ENCODE measurements at places on chromosomes 7 and 10.

GRCh38 chr7:155729847-155730246, 82.4 kb downstream of the SHH start:
- DNase-seq = no peak

DNA sequence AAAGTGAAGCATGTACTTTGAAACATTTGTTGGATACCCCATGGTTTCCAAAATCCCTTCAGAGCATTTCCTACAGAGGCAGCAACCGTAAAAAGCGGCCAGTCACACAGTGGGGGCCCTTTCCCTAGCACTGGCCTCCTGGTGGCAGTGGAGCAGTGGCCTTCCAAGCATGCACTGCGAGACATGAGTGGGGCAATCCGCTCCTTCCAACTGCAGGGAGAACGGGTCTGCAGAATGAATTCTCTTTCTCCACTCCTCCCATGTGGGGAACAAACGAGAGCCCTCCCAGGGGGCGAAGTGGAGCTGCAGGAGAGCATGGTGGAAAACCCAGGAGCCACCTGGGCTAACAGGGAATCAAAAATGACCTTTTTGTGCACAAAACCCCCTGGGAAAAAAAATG, 542.9 kb upstream of the GALNT17 start:
- DNase-seq = no peak

DNA sequence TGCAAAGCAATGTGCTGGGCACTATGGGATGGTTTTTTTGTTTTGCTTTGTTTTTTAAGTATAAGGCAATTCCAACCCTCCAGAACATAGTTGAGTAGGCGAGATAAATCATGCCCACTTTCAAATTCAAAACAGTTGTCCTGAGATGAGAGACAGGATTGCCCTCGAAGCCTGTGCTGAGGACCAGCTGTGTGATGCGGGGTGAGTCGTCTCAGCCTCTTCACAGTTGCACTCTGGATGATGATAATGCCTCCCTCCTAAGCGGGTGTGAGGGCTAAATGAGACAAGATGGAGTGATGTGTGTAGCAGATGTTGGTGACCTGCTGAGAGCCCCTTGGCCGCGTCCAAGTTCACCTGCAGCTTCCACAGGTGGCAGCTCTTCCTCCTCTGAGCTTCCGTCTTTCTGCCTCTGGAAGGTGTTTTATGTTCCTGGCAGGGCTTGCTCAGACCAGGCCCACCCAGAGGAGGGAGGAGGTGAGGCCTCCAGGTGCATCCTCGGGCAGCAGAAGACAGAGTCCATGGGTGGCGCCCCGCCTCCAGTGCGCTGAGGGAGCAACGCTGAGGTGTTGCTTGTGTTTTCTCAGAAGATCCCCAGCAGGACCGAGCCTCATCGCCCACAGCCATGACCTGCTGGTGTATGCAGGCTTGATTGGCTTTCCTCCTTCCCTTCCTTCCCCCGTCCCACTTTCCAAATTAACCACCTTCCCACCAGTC, 30.6 kb downstream of the ECHDC3 start:
- DNase-seq = no peak

DNA sequence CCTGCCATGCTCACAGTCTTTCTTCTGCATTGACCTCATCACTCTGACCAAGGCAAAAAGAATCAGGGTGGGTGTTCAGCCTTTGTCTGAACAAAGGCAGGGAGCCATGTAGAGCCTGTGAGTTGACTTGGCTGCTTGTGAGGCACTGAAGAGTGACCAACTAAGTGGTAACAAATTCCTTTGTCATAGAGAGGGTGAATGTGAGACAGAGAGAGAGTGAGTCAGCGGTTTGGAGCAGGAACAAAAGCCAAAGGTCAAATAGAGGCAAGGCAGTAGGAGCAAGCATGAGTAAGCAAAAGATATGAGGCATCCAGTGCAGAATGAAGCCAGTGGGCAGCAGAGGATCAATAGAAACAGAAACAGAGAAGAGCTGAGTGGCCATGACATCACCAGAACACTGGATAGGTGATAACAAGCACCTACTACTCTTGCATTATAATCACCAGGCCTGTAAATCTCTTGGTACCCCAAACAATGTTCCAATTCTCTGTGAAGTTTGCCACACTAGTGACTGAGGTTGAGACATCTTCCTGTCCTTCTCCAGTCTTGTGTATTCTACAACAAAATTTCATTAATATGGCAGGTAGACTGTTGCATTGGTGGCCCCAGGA, 116.2 kb upstream of the LAMB4 start:
- DNase-seq = no peak

DNA sequence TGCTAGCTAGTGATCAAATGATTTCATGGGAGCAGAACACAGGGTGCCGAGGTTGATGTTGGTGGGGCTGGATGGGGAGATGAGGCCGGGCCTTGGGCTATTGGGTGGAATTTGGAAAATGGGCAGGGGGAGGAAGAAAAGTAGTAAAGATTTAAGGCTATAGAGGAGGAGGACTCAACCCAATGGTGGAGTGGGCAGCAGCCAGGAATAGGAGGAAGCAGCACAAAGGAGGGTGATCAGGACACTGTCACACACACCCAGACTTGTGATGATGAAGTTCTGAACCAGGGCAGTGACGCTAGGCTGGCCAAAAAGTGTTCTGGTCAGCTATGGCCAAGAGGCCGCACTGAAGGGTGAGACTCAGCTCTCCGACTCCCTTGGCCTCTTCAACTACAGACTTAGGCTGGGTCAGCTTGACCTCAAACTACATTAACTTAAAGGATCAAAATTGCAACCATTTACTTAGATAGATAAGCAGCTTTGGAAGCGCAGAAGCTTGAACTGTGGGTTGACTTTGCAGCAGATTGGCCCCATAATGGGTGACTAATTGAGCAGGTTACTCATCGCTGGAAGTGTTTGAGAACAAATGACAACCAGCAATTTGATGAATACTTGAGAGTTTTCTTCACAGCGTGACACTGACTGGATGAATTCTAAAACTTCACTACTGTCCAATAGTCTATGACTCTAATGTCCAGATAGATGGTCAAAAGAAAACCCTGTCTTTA, 29.4 kb upstream of the GPR26 start:
- DNase-seq = no peak

DNA sequence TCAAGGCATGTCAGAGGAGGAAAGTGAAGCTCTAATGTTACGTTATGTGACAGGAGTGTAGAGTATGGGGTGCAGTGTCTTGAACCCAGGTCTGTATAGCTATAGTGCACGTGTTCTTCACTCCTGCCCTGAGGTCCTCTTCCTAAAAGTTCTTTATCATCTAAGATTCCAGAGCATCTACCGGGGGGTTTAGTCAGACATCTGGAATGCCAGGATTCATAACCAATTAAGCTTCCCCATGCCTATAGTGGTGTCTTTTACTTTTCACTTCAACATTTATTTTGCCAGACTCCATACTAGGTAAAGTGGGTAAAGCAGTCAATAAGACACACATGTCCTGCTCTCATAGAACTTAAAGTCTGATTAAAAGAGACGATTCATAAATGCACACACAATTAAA, 22.4 kb downstream of the PPP1R3C start:
- DNase-seq = no peak

DNA sequence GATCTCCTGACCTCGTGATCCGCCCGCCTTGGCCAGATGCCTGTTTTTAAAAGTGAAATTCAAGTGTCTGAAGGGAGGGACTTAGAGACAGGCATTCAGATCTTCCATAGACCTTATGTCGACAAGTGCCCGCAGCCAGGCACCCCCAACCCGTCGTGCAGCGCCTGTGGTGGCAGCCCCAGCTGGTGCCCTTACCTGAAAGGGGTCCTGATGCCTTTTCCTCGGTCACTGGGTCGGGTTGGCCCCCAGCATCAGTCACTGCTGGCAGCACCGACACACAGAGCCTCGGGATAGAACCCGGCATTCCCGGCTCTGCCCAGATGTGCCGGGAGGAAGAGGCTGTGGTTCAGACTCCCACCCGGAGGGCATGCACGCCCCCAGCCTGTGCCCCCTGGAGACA, 23.3 kb downstream of the LRRC27 start:
- no peak for DNase-seq

GRCh38 chr10:106785528-106785927, 379.0 kb downstream of the SORCS1 start:
- DNase-seq = no peak

DNA sequence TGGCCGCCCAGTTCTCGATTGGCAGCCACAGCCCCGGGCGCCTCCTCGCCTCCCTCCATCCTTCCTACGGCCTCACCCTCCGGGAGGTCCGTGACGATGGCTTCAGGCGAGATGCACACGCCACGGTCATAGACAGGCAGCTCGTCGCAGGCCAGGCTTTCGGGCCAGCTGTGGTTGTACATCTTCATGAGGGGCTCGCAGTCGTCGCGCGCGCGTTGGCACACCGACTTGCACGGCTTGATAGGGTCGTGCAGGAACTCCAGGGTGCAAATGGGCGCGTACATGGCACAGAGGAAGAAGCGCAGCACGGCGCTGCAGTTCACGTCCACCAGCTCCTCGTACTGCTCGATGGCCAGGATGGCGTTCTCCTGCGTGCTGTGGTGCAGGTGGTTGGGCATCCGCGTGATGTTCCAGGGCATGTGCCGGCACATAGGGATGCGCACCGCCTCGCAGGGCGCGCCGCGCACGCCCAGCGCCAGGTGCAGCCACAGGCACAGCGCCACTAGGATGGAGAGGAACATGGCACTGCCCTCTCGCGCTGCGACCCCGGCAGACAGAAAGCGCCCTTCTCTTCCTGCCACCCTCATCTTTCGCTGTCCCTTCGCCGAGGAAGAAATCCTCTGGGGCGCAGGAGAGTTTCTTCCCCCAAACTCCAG, 472 bp downstream of the SFRP4 start:
- DNase-seq = no peak

- DNase-seq = no peak
Observed at GRCh38 chr7:44191171-44191570, 1.9 kb upstream of the GCK start.

GRCh38 chr7:82443547-82444219, at the start of gene CACNA2D1:
Gene CACNA2D1, minus strand, starts transcription at chr7:82443777.
- DNase-seq = no peak

GRCh38 chr10:7291487-7292270, 119.2 kb downstream of the SFMBT2 start:
- DNase-seq = no peak

DNA sequence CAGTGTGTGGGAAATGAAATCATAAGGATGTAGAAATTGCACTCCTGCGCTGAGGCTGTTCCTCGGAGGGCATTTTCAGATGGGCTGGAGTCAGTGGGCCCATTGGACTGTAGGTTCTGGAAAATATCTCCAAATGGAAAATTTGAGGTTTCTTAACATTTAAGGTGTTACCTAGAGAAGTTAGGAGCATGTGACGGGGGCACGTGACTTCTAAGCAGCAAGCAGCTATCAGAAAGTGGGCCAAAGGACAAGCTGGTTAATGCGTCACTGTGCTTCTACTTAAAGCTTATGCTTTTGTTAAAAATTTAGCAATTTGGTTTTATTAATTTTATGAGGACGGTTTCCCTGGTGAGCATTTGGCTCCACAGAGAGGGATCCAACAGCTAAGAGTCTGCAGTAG, 298.7 kb downstream of the DPP6 start:
- DNase-seq = no peak

DNA sequence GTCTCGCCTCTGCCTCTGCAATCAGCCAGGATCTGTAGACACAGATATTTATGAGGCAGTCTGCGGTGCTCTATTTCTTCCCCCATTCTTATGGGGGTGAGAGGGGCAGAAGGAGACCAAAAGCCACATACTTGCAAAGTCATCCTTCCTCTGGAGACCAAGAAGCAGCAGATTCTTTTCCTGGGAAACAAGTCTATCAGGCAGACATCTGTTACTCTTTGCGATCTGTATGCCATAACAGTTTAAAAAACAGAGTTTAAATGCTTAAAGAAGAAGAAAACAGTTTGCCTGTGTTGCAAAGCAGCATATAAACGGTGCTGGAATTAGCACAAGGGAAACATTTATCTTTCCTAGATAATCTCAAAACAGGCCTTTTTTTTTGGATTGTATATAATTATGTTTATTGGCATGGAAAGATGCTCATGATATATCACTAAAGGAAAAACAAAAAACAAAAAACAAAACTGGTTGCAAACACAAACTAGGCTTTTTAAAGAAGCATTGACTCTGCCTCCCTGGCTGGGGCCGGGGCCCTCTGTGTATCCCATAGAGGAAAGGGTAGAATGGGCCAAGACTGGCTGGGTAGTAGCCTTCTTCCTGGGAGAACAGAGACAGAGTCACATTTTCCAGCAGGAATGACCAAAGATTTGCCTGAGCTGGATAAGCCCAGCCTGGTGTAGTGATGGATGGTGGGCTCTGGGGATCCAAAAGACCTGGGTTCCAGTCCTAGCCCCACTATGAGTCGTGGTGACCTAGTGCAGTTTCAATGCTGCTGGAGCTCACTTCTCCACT, 50.4 kb downstream of the RGS10 start:
- no peak for DNase-seq

- no peak for DNase-seq
Observed at GRCh38 chr10:129293991-129294700, 172.9 kb upstream of the MGMT start.

DNA sequence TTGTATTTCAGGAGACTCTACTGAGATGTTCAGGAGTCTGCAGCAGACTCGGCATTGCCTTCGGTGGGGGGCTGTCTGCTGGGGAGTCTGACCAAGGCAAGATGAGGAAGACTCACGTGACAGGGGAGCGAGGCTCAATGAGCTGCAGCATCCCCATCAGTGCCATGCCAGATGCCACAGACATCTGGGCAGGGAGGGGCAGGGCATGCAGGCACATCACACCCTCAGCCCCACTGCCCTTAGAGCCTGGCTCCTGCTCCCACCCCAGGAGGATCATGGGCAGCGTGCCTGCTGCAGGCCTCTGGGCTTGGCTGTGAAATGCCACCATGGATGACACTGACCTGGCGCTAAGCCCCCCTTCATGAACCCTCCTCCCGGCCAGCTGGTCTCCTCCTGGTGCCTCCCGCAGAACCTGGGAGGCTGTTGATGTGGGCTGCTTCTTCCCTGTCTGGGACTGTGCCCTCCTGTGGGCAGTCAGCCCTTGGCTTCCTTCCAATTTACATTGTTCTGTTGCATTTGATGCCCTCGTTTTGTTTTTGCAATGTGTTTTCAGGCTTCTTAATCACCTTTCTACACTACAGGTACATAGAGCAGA, 235.0 kb downstream of the PAXIP1 start:
- DNase-seq = no peak

DNA sequence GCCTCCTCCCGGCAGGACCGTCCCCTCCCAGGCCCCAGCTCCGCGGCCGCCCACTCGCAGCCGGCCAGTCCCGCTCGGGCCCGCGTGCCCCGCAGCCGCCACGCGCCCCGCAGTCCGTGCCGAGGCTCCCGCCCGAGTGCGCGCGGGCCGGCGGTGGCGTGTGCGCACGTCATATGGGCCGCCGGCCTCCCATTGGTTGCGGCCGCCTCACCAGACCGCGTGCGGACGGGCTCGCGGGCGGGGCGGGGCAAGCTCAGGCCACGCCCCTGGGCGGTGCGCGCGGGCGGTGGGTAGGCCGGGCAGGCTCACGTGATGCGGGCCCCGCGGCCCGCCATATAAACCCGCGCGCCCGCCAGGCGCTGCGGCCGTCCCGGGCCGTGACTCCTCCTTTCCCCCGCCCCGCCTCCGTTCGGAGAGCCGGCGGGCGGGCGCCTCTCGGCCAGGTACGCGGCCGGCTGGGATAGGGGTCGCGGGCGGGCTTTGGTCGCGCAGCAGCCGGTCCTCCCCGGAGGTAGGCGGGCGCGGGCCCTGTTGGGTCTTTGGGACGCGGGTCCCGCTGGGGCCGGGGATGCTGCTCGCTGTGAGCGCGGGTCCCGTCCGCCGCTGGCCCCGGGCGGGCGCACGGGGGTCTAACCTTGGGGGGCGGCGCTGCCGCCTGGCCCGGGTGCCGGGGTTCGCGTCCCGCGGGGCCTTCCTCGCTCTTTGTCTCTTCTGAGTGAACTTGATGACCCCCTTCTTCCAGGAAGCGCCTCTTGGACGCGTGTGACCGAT, at the start of gene INSIG1:
Gene INSIG1, plus strand, starts transcription at position 362 of the 771 bp plus-strand sequence. Its CDS starts 408 bp downstream, at position 770.
- peak; percentile 89 for DNase-seq

GRCh38 chr10:49572594-49573114, 33.7 kb upstream of the ERCC6 start:
- DNase-seq = no peak
